ENCODE measurements at places on chromosomes 1 and 21.

- DNase-seq = no peak
These were observed 12.4 kb downstream of the RUNX1 start for GRCh38 chr21:35036465-35037383.

DNA sequence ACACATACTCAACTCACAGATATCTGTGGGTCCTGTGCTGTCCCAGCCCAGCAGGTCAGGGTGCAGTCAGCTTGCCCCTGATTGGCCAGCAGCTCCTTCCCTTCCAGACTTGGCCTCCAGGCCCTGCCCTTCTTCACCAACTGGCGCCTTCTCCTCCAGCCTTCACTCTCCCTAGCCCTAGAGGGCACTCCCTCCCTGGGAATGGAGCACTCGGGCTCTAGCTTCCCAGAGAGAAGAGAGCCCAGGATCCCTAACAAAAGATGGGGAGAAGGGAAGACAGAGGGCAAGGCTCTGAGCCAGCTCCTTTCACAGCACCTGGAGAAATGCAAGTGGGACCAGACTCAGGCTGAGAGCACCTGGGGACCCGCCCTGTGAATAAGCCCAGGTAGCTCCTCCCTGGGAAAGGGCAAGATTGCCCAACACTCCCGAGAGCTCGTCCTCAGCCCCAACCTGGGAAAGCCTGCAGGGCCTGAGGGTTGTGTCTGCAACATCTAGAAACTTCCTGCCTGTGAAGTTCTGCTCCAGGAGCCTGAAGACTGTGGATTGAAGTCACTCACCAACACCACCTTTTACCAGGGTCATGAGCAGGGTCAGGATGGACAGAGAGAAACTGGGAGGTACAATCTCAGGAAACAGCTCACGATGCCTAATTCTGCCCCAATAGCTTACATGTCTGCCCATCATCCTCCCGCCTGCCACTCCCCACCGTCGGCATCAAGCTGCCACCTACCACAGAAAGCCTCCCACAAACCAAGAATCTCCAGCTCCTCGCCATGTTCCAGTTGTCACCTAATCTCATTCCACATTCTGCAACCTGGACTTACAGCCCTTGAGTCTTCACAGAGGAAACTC lies at the start of gene PGLYRP4:
Gene PGLYRP4, minus strand, starts transcription at position 331 of the 852 bp plus-strand sequence. CDS start 909 bp downstream, outside the sequence.
- no peak for DNase-seq

GRCh38 chr1:193417945-193418744 lies 231.7 kb upstream of the B3GALT2 start:
- no peak for DNase-seq

DNA sequence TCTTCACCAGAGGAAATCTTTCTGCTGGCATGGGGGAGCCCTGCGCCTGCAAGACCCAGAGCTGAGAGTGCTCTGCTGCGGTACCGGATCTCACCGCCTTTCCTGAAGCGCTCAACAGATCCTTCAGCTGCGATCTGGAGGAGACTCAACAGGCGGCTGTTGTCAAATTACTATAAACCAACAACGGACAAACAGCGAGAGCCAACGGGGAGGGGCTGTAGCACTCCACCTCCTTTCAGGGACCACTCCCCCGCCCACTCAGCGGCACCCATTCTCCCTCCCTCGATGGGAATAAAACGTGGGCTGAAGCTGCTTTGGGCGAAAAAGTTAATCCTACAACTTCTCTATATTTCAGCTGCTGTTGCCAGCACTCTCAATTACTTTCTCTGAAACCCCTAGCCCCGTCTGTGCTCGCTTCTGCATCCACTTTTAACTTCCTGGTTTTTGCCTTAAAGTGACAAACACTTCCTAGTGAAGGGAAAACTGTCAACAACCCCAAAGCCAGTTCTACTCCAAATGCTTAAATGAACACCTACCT lies at the start of gene FMO5:
Gene FMO5, minus strand, starts transcription at position 147 of the 538 bp plus-strand sequence. CDS start 310 bp downstream, outside the sequence.
- DNase-seq = peak; percentile 58

- DNase-seq = no peak
These were observed 193.8 kb upstream of the EDN2 start for GRCh38 chr1:41678111-41678878.

- DNase-seq = no peak
These were observed 4.1 kb downstream of the GSTM1 start for GRCh38 chr1:109691759-109692158.

DNA sequence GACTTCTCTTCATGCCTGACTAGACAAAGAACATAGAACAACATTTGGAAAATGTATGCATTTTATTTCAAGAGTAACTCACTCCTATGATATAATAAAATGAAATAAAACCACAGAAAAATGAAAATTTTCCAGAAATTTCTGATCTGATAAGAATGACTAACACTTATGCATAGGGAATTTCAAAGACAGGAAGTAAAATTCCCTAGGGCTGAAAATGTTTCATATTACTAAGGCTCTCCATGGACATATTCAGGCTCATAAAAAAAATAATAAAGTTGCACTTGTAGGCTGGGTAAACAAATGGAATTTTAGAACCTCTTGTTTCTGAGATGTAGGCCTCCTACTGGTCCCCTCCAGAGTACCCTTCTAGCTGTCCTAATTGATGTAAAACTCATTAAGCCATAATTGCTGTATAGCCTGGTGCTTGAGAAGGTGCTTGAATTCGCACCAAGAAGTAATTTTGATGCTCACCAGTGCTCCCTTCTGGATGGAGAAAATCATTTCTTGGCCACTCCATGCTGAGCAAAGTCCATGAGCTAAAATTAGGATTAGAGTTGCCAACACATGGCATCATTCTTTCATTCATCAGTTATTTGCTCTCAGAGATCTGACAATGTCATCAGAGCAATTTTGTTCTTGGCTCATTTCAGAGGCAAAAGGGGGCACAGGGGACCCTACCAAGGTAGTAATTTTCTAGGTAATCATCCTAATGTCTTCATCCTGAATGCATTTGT lies 641.0 kb upstream of the CAMK1G start:
- DNase-seq = no peak

GRCh38 chr1:156864796-156865195 lies 4.1 kb downstream of the NTRK1 start:
- no peak for DNase-seq

GRCh38 chr1:33195556-33195955 lies 13.7 kb upstream of the TRIM62 start:
- no peak for DNase-seq

All from activated CD4-positive, alpha-beta T cell treated with anti-CD3 and anti-CD28 coated beads, Interleukin-2, amount 50 U/mL, for 48 hours (primary cell).